ENCODE measurements at places on chromosomes 12 and 14. TPM values are rescaled to one million over a fixed set of nuclear protein-coding genes. Genes with fewer than 3 reads are reported as not detected.

GRCh38 chr14:20978687-20979086 lies 11.1 kb upstream of the METTL17 start:
- DNase-seq: no peak

DNA sequence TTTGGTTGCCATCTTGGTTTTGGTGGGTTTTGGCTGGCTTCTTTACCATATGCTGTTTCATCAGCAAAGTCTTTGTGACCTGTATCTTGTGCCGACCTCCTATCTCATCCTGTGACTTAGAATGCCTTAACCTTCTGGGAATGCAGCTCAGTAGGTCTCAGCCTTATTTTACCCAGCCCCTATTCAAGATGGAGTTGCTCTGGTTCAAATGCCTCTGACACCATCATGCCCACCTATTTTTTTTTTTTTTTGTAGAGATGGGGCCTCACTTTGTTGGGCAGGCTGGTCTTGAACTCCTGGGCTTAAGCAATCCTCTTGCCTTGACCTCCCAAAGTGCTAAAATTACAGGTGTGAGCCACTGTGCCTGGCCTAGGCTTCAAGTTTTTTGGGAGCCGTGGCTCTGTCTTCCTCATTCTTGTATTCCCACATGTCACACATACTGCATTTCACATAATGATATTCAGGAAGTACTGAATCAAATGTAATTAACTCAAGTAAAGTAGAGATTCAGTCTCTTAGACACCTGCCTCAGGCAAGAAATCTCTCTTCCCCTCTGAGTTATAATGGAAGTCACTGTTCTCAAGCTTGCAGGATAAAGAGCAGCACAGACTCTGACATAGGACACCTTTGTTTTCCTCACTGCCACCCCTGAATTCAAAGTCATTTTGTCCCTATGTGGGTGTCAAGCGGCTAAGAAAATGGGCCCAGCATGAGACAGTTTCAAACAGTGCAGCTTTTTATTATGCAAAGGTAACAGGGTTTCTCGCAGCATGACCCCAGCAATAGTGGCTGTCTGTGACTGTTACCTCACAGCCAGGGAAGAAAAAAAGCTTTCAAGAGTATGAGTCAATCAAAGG lies 159.0 kb downstream of the PTPN11 start:
- DNase-seq: no peak

DNA sequence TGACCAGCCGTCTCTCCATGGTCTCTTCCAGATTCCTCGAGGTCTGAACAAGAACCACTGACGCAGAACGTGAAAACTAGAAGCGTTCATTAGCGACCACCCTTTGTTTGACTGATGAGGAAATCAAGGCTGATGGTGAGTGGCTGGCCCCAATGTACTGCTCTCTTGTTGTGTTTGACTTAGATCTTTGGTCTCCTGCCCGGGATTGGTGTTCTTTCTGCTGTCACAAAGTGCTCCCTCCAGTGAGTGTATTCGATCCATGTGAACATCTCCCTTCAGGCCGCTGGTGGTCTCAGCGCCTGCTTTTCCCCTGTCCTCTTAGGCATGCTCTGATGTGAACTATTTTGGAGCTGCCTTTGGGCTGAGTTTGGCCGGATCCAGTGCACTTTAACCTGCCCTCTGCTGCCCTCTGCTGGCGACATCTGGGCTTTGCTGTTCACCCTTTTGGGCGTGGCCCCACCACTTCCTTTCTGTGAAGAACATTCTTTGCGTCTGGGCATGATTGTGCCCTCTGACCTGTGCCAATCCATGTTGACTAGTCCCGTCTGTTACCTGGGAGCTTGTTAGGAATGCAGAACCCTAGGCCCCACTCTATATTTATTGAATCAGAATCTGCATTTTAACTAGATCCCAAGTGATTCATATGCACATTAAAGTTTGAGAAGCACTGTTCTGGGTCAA lies 279.1 kb downstream of the TTC6 start:
- peak; percentile 64 for DNase-seq

ADGRD1 gene
- 22.3 TPM for total RNA-seq

DNA sequence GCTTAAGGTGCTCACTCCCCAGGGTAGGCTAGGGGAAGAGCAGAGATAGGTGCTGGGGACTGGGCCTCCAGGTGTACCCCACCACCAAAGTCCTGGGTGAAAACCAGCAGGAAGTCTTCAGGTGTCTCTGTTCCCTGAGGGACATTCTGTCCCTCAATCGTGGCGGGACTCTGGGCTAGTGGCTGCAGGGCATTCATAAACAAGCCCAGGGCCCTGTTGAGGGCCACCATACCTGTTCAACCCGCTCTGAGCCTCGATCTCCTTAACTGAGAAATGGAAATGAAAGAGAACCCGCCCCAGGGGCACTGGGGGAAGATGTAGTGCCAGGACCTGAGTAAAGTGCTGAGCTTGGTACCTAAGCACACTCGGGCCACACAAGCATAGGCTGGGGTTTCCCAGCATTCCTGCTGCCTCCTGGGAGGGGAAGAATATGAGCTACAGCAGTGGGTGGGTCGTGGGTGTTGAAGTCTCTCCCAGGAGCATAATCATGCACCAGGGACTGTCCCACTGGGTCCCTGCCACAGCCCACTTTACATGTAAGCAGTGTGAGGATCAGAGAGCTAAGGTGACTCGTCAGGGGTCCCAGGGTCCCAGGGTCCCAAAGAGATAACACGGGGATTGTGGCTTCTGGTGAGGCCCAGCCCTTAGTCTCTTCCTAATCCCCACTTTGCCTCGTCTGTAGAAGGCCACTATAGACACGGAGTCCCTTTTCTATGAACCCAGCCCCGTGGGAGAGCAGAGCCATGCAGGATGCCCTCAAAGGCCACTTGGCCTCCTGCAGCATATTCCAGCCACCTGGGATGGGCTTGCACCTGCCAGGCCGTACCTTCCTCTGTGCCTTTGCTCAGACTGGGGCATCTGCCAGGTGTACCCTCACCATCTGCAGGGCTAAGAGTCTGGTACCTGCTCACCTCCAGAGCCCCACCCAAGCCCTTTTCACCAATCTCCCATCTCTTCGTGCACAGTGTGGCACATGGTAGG lies 14.4 kb downstream of the FAM222A start:
- DNase-seq: no peak

GLIPR1L2 gene
- 0.72 TPM for total RNA-seq

Measured in fibroblast of the aortic adventitia (primary cell).